ENCODE measurements at places on chromosomes 5 and 9.
A peak's percentile ranks its signal among the peaks of the same experiment; 100 is the strongest.

DNA sequence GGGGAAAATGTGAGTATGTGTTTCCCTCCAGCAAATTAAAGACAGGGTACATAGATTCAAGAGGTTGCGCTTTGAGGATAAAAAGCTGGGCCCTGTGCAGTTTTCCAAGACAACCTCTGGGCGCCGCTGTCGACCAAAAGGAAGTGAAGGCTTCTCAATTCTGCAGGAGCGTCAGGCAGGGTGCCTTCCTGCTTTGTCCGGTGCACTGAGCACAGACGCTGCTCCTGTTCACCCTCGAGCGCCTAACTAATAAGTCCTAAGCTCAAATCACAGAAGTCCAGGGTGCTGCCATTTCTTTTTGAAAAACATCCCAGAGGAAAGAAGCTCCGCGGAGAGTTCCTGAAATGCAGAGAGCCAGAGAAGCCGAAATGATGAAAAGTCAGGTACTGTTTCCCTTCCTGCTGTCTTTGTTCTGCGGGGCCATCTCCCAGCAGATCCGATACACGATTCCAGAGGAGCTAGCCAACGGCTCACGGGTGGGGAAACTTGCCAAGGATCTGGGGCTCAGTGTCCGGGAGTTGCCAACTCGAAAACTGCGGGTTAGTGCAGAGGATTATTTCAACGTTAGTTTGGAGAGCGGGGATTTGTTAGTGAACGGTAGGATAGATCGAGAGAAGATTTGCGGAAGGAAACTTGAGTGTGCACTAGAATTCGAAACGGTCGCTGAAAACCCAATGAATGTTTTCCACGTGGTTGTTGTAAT lies at the start of gene PCDHGB1:
Gene PCDHGB1, plus strand, starts transcription at position 183 of the 703 bp plus-strand sequence. Its CDS starts 162 bp downstream, at position 345.
- no peak for DNase-seq

DNA sequence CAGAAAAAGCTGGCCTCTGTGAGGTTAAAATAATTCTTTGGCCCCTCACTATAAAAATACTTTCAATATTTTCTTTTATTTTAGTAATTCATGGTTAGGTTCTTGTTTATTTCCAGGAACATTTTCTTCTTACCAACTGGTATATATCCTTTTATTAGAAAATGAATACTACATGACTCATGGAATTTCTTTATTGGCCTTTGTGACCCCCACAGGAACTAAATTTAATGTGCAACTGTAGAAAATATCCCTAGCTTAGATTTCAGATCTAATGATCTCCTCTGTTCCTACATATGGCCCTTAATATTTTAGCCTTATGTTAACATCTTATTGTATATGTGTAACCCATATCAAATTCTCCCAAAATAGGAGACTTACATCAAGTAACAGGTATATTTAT lies 429.9 kb downstream of the NR2F1-AS1 start:
- no peak for DNase-seq

- DNase-seq, result no peak
Observed at GRCh38 chr9:69140123-69140735, 33.8 kb upstream of the TJP2 start.

GRCh38 chr5:129438322-129438721 lies 21.8 kb upstream of the ADAMTS19 start:
- DNase-seq, result no peak

- DNase-seq, result peak; percentile 89
Observed at GRCh38 chr9:124868511-124869465, 6.9 kb downstream of the ARPC5L start.

DNA sequence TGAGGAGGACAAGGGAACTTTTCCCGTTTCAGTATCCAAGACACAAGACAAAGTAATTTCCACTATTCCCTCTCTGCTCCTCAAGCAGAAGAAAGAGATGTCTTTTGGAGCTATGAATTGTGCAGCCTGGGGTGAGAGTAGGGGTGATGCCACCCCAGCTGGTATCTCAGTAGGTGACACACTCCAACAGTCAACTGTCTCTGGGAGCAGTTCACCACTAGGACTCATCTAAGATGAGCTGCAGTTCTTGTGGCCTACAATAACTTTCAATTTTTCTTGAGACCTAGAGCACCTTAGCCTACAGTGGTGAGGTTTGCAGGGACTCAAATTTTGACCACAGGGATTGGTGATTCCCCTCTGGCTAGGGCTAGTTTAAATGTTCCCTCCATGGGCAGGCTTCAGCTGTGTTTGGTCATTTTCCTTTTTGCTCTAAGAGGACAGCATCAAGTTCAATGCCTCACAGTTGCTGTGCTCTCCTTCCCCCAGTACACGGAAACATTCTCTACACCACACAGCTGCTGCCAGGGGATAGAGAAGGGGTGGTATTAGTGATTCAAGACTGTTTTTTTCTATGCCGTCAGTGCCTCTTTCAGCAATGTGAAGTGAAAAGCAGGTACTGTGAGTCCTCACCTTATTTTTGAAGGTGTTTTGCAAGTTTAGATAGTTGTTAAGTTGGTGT lies 278.6 kb upstream of the RORB start:
- no peak for DNase-seq

GRCh38 chr9:87436716-87437115 lies 61.0 kb upstream of the DAPK1 start:
- DNase-seq, result no peak

DNA sequence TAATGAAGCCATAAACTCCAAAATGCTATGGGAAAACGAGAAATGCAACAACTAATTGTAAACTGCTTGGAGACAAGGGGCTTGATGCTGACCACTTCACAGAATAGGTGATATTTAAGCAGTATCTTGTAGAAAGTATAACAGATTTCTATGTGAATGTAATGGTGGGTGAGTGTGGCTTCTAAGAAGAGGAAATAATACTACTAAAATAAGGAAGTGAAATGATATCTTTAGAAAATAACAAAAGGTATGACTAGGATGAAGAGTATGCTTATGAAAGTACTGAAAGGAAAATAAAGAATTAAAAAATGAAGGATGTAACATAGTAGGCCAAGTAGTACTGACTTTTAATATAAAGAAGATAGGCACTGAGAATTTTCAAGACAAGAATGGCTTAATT lies 94.2 kb downstream of the AGTPBP1 start:
- DNase-seq, result no peak

Measured in ureter (tissue), 1 donor.